Head of caudate nucleus (tissue), 42 donors: ENCODE measurements at places on chromosomes 1 and 21.
A peak's percentile ranks its signal among the peaks of the same experiment; 100 is the strongest.

DNA sequence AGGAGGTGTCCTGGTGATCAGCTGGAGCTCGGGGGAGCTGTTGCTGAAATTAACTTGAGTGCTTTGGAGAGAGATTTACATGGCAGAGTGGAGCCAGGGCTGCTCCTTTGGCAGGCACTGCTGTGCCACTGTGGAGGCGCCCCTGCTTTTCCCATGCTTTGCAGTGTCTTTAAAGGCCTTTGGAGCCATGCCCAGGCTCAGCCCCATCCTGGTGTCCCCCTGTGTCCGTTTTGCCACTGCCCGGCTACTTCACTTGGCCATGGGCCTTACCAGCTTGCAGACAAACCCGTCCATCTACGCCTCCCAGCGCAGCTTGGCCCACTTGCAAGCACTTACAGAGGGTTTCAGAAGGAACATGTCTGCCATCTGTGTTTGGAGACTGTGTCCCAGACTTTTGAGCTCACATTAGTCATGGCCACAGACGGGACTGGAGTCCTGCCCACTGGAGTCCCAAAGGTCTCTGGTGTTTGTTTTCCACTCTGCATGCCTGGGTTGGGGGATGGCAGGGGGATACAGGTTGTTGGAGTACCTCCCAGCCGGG, 18.2 kb upstream of the LAMTOR5 start:
- peak; percentile 9 for DNase-seq

GRCh38 chr1:48830715-48831114, 54.0 kb upstream of the BEND5 start:
- DNase-seq = no peak

DNA sequence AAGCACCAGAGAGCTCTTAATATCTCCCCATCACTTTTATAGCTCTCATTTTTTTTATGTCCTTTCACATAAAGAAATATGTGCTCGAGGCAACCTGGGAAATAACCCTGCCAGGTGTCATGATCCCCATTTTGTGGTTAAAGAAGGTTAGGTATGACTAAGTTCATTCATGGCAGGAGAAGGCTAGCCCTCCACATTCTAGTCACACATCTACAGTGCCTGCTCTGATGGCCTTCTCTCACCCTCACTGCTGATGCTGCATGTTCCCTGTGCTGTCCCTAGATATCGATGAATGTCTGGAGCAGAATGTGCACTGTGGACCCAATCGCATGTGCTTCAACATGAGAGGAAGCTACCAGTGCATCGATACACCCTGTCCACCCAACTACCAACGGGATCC, 187.5 kb downstream of the TPR start:
- DNase-seq = no peak

- DNase-seq = no peak
These were observed 19.9 kb upstream of the PTCH2 start for GRCh38 chr1:44862829-44863401.

- no peak for DNase-seq
These were observed 671 bp downstream of the KIF26B start for GRCh38 chr1:245155272-245156040.

GRCh38 chr1:10631811-10632593, 157.3 kb downstream of the PEX14 start:
- DNase-seq = no peak

GRCh38 chr1:31866450-31867032, 50.7 kb upstream of the SPOCD1 start:
- no peak for DNase-seq

DNA sequence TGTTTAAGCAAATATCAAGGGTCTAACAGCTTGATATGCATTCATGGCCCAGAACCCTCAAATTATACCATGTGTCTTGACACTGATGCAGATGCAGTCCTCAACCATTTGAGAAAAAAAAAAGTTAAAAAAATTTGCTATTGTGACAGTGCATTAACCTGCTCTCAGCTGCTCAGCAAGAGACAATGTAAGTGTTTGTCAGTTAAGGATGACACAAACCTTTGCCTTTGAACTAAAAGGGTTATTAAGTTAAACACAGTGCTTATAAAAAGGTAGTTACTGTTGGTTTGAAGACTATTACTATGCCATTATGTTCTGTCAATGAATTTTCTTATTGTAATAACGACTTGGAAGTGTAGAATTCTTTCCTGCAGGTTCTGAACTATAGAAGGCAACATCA, 655.6 kb upstream of the NEGR1 start:
- no peak for DNase-seq

DNA sequence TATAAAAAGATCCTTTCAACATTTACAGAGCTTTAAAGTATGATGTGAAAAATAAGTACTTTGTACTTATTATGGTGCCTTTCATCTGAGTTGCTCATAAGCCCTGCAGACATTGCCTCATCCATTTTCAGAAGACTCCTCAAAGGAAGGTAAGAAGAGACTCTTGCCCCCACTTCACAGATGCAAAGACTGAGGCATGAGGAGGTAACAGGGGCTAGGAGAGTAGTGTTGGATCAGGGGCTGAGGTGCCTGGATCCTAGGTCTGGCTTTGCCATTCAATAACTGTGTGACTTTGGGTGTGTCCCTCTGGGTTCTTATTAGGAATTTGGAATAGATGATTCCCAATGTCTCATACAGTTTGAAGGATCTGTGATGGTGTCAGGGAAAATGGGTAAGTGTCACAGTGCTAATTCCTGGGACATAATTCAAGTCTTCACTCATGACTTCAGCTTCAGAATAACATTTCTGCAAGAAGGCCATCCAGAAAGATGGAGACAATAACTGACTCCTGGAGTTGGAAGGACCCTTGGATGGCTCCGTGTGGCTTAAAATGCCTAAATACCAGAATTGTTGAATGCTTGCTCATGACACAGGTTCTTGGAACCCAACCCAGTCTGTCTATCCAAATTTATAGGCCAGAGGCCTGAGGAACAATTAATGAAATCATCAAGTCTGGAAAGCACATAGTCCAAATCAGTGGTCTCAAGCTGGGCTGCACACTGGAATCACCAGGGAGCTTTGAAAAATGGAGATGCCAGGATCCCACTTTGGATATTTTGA, 93.1 kb upstream of the RUNX1 start:
- no peak for DNase-seq

- DNase-seq = no peak
These were observed 53.8 kb downstream of the LYPLAL1 start for GRCh38 chr1:219227360-219228057.

- DNase-seq = no peak
These were observed 108.8 kb downstream of the NRIP1 start for GRCh38 chr21:14955936-14956520.

- no peak for DNase-seq
These were observed 250.9 kb upstream of the PBX1 start for GRCh38 chr1:164308101-164308500.

DNA sequence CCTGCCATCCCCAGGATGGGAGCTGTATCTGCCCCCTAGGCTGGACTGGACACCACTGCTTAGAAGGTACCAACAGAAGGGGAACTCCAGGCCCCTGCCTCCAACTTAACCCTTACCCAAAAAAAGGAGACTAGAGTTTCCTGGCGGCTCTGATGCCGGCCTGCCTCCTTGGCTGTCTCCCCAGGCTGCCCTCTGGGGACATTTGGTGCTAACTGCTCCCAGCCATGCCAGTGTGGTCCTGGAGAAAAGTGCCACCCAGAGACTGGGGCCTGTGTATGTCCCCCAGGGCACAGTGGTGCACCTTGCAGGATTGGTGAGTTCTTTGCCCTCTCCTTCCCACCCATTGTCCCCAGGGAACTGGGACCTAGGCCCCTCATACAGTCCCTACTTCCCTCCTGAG, 8.1 kb upstream of the LRRC71 start:
- no peak for DNase-seq

DNA sequence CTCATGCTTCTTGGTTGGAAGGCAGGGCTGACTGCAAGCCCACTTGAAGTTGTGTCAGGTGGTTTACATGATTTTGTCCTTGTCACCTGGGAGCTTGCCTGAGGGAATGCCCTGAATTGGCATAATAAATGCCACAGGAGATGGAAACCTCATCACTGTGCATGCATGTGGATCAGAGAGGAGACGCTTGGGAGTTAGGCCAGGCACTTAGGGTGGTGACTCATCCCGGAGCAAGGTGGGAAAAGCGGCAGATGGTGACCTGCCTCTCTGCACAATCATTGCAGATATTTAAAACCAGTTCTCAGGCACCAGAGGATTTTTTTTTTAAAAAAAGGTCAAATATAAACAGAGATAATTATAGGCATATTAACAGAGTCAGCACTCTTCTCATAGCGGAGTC, 202.2 kb upstream of the KIAA0040 start:
- DNase-seq = no peak

GRCh38 chr1:228161362-228161761, 4.2 kb upstream of the IBA57 start:
- DNase-seq = no peak

DNA sequence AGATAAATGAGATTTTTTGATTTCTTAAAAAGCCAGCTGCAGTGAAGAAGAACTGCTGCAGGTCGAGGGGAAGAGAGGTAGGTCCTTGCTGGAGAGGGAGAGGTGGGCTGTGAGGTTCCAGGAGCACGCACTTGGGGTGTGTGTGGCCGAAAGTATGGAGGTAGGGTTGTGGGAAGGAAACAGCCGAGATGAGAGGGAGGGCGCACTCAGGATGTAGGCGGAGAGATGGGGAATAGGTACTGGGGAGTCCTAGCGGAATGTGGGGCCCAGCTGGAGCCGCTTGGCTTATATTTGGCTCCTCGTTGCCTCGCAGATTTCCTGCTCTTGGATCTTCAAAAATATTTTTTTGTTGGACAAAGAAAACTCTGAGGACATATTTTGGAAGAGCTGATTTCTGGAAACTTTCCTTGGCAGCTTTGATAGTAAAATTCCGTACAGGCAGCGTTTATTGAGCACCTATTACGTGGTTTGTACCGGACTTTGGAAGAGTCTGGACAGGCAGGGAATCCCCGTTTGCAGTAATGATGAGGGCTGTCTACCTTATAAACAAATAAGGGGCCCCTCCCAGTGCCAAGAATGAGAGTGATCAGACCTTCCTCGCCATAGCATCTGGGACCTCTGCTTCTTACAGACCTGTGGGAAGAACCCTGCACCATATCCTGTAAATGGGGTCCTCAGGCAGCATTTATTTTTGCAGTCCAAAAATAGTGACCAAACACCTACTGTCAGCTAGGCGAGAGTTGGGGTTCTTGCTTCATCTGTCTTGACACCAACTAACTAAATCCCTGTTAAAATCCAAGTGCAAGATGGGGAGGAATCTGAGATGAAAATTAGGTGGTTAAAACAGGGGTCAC, 1.5 kb downstream of the LRRC8D start:
- DNase-seq = peak; percentile 28

DNA sequence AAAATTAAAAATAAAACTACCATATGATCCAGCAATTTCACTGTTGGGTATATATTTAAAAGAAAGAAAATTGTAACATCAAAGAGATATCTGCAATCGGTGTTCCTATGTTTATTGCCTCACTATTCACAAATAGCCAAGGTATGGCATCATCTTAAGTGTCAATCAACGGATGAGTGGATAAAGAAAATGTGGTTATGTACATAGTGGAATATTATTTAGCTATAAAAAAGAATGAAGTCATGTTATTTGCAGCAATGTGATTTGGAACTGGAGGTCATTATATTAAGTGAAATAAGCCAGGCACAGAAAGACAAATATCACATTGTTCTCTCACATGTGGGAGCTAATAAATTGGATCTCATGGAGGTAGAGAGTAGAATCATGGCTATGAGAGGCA, 76.3 kb downstream of the RD3 start:
- no peak for DNase-seq

GRCh38 chr1:1836119-1836518, 54.8 kb downstream of the GNB1 start:
- no peak for DNase-seq

GRCh38 chr1:168405906-168406549, 125.4 kb downstream of the TBX19 start:
- no peak for DNase-seq

DNA sequence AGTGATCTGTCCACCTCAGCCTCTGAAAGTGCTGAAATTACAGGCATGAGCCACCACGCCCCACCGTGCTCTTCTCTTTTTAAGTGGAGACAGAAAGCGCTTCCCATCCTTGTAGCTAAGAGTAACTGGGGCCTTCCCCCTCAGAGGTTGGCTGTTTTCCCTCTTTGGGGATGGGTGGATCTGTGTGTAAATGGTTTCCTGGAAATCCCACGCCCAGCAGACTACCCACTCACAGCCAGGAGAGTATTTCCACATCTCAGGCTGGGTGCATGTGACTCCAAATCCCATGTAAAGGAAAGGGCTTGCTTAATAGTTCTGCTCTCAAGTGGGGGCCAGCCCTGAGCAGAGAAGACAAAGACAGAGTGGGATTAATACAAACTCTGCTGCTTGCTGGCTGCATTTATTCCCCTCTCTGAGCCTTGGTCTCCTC, 19.6 kb upstream of the TCEA3 start:
- DNase-seq = peak; percentile 72

DNA sequence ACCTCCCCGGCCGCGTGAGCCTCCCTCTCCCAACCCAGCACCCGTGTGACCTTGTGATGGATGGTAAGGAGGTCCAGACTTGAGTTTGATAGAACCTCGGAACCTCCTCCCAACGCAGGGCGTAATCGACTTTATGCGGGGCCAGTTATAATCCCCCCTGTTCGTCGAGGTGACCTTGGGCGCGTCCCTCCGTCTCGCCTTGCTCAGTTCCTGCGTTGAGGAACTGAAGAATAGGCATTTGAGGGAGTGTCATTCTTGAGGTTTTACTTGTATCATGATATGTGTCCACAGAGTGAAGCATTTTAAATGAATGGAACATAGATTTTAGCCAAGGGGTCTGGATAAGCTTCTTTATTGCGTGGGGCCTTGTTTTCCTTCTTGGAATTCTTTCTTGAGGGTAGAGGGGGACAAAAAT, 433 bp downstream of the TIMM17A start:
- no peak for DNase-seq

DNA sequence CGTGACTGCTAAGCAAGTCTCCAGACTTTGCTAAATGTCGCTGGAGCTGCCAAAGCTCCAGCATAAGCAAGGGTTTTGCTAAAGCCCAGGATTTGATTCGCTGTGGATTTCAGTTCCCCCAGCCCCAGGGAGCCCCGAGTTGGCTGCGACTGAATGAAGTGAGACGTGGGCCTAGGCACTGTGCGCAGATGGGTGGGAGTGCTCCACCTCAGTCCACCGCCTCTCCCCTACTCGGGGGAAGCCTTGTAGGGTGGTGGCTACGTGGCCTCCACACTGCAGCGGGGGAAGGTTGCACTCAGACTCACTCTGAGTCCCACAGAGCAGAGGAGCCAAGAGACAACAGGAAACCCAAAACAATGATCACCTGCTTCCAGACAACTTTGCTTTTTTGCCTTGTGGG, 397.8 kb upstream of the VAMP3 start:
- DNase-seq = no peak

DNA sequence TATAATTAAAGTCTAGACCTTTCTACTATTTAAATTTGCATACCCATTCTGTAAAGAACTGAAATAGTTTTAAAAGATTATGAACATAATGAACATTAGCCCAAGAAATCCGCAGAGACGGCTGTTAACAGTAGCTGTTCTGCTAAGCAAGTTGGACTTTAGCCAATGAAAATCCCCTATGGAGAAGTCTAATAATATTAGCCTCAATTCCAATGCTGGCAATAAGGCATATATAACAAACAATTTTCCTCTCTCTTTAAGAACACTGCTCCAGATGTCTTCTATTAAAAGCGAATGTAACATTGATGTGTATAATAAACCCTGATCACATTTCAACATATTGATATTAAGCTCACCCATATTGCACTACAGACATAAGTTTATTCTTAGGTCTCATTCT, 221.3 kb upstream of the KCTD3 start:
- no peak for DNase-seq
